ENCODE measurements at places on chromosomes 12 and 14. TPM values are rescaled to one million over a fixed set of nuclear protein-coding genes. Genes with fewer than 3 reads are reported as not detected.

The HOXC4 gene
- total RNA-seq, result not detected

The FAM181A gene
- total RNA-seq, result not detected

The PRIMA1 gene
- not detected for total RNA-seq

The LBHD2 gene
- total RNA-seq, result not detected

The PRH2 gene
- total RNA-seq, result not detected

The TMEM121 gene
- 9.5 TPM for total RNA-seq

The TPPP2 gene
- total RNA-seq, result not detected

The EML5 gene
- total RNA-seq, result 0.13 TPM

The TM9SF1 gene
- 33.9 TPM for total RNA-seq

DNA sequence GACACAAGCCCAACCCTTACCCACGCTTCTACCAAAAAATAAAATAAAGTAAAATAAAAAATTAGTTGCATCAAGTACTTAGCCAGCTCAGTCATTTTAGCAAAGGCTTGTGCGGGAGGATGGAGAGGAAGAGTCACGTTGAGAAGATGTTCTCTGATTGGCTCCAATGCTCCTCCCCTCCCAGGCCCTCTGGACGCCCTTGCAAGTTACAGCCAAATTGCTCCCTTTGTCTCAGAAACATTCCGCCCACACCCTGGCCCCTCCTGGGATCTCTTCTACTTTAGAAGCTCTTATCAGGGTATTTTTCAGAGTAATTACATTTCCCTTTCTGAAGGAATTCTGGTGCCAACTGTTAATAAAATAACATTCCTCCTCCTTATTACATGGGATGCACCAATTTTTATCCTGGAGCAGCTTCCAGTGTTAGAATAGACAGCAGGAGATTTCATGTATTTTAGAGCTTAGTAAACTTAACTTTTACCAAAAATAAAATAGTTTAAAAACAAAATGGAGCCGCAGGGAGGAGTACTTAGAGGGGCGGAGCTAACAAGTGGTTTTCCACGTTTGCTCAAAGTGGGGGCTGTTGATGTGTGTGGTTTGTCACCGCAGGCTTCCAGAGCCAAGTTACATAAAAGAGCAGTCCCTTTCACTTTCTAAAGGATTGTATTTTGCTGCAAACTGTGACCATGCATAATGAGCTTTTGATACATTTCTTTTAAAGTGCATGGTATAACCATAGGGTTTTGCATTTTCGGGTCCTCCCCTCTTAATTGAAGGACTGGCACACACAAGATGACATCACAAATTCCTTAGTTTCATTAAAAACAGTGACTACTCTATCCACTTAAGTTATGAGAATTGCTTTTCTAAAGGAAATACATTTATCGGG is 71.7 kb upstream of the RAP1B start:
- DNase-seq, result peak; percentile 47

DNA sequence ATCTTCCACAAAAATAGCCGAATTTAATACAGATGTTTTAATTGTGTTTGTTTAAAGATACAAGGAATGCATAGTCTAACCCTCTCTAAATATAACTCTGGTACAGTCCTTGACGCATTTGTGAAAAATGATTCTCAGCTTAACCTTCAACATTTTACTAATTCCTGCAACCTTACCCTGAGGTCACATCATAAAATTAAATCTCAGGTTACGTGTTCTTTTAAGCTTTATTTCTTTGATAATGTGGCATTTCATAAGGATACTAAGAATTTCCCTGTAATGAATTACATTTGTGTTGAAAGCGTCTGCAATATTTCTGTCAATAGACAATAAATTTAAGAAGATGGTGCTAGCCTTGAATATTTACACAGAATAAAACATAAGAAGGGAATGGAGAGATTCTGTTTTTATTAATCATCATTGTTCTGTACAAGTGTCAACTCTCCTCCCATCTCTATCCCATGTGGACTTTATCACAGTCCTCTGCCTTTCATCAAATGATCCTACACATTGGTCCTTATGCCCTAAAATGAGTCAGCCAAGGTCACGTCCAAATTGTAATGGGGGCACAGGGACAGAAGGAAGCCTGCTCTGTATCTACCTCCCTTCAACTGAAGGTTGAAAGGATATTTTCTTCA is 769.3 kb upstream of the FLRT2 start:
- no peak for DNase-seq

- no peak for DNase-seq
These were observed 767 bp downstream of the REP15 start for GRCh38 chr12:27696864-27697564.

DNA sequence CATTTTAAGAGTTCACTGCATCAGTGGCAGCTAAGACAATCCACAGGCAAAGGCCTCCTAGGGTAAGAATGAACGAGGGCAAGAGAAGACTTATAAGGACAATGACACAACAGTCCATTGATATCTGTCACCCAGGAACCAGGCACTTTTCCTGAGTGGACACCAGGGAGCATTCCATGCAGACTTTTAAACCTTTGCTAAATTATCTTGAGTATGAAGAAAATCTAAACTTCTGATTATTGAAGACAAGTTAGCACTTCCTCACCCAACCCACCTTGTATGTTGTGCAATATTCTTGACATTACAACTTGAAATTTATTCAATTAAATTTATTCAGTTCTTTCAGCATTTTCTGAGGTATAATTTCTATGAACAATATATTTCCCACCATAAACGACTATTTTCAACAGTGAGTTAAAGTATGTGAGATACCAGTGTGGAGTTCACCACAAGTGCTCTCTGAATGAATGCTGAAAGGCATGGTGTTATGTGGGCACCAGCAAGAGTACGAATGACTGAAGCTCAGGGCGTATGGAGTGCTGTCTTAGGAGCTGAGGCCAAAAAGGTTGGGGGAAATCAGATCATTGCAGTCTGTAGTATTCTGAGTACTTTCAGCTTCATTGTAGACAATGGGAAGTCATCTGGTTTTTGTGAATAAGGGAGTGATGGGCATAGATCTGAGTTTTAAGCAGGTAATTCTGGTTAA is 124.3 kb upstream of the LMNTD1 start:
- no peak for DNase-seq

DNA sequence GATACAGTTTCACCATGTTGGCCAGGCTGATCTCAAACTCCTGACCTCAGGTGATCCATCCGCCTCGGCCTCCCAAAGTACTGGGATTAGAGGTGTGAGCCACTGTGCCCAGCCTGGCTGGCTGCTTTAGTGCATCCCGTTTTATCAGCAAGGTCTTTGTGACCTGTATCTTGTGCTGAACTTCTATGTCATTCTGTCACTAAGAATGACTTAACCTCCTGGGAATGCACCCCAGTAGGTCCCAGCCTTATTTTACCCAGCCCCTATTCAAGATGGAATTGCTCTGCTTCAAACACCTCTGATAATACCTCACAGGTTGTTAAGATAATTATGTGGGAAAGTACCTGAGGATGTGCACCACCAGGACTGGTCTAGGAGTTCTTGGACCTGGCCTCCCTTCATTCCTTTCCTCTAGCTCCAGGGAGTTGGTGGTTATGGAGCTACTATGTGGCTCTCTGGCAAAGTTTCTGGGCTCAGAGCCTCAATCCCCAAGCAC is 26.1 kb upstream of the JPH4 start:
- DNase-seq, result no peak

DNA sequence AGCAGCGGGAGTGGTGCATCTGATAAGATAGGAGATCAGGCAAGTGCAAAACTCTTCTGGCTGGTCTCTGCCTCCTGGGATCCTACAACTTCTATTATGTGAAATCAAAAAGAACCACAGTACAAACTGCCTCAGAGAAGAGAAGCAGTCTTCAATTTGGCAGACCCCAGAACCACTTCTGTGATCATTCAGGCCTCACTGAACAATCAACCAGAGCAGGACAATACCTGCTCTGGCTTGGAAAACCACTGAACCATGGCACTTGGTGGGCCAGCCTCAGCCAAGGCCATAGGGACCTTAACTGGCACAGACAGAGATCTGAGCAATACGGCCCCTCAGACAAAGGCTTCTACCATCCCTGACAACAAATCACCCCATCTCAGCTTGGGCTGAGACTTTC is 103.0 kb downstream of the NDUFA12 start:
- no peak for DNase-seq

DNA sequence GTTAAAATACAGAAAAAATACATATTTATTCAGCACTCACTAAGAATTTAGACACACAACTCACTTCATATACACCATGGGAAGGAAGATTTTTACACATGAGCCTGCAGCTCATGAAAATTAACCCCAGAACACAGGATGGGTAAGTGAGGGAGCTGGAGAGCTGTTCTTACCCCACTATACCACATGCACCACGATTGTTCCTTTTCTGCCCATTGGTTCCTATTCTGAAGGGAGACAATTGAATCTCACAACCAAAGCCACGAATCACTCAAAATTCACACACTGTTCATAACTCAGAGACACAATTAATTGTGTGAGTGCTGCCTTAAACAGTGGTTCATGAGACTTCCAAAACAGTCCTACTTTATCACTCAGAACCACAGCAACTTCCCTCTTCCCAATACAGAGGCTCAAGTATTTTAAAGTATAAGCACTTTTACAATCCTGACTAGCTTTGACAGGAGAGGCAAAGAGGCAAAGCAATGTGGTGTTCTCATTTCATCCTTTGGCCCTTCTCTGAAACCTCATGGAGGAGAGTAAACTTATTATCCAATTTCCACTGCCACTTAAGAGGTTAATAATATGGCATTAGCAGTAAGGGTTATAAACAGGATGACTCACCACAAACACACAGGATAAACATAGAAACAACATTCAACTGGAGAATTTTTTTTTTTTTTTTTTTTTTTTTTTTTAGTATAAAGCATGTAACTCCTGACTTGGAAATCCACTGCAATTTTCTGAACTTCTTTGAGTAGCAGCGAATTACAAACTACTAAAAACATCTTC is 59.5 kb downstream of the ITPR2 start:
- no peak for DNase-seq

GRCh38 chr14:85529803-85530574 is at the start of gene FLRT2:
TSS of gene FLRT2 (plus strand) at chr14:85530144. CDS start at chr14:85621515, 91,371 bp downstream.
- DNase-seq, result peak; percentile 97

- DNase-seq, result no peak
These were observed 1.9 kb downstream of the SYT1 start for GRCh38 chr12:78866518-78866917.

DNA sequence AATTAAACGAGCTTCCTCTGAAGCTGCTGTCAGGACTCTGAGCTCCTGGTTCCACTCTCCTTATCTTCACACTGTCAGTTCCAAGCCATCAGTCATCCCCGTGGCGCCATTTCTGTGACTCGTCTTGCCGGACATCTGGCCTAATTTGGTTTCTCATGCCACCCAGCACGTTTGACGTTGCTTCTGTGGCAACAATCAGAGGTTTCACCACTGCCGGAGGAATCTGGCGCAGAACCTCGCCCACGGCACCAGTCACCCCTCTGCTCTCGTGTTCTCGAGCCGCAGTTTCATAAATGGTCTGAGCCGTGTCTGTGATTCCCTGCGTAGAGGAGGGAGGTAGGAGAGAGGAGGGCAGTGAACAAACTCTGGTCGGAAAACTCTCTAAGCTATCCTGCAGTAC is 29.7 kb downstream of the BDKRB1 start:
- DNase-seq, result no peak

DNA sequence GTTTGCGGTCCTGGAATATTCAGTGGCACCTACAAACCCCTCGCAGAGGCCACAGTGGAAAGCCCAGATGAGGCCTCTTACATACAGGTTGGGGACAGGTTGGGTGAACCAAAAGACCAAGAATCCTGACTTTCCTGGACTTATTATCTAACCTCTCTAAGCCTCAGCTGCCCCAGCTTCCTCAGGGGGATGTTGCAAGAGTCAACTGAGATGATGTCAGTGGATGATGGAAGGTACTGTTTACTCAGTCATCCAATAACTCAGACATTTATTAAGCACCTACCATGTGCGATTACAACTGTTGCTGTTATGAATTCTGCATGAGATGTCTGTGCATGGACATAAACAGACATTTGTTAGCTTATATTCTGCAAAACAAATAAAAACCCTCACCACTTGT is 72.8 kb downstream of the RFX4 start:
- no peak for DNase-seq

DNA sequence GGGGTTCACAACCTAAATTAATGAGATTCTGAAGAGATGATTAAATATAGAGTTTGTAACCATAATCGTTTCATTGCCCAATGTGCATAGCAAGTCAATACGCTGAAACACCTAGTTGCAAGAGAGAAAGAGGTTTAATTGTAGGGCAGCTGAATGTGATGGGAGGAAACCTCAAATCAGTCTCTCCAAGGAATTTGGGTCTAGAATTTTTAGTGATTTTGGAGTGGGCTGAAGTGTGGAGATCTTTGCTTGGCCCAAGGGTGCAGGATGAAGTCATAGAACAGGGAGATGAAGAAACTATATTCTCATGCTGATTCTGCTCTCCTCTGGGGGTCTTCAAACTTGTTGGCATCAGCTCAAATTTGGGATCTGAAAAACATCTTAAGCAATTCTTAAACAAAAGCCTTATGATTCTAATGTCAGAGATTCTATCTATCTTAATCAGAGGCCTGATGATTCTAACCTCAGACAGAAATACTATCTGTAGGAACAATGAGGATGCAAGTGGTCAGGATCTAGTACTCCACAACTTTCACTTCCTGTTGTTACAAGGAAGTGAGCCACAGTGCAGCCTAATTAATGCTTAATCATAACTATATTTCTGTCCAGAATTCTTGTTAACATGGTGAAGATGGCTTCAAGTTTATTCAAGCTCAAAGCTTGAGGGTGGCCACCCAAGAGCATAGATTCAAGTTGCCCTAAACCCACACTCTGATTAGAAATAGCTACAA is 80.2 kb upstream of the FUT8 start:
- DNase-seq, result peak; percentile 22

GRCh38 chr12:123816896-123817537 is 54.9 kb downstream of the DNAH10 start:
- DNase-seq, result no peak

DNA sequence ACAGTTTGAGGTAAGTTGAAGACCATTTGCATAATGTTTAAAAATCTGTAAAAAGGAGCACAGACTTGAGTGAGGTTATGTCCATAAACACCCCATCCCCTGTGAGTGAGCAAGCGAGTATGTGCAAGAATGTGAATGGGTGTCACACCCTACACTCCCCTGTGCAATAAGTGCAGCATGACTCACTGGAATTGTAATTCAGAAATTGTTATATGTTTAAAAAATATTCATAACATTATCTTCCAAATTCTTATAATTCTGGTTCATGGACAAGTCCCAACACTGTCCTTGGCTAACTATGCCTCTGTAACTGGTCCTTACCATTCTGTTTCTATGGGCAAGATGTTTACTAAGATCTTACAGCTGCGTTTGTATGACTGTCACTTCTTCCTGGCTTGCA is 207.8 kb upstream of the FAR2 start:
- DNase-seq, result no peak
